ENCODE measurements at places on chromosomes 4 and X. TPM values are rescaled to one million over a fixed set of nuclear protein-coding genes. Genes with fewer than 3 reads are reported as not detected.

GRCh38 chrX:130606425-130606824, 204.6 kb downstream of the RBMX2 start:
- no peaks in the 10 kb centered on the region for H3K36me3 ChIP-seq
- no peak overlapping the region for H3K4me3 ChIP-seq
- H3K27ac ChIP-seq = no peak overlapping the region

DNA sequence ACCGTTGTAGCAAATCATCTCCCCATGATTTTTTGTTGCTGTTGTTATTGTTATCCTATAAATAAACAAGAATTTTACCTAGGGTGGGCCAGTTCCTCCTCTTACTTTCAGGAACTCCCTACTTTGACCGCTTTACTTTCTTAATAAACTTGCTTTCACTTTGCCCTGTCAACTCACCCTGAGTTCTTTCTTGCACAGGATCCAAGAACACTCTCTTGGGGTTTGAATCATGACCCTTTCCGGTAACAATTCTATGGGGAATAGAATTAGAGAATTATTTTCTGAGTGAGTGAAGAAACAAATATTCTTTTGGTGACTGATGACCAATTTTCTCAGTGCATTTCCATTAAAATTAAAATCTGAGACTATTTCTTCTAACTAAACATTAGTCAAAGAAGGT, 584.0 kb upstream of the TENM3 start:
- H3K36me3 ChIP-seq = no peaks in the 10 kb centered on the region
- no peaks in the 10 kb centered on the region for H3K4me1 ChIP-seq
- H3K27ac ChIP-seq = no peak overlapping the region
- DNase-seq = no peak
- no peak overlapping the region for H3K4me3 ChIP-seq

DNA sequence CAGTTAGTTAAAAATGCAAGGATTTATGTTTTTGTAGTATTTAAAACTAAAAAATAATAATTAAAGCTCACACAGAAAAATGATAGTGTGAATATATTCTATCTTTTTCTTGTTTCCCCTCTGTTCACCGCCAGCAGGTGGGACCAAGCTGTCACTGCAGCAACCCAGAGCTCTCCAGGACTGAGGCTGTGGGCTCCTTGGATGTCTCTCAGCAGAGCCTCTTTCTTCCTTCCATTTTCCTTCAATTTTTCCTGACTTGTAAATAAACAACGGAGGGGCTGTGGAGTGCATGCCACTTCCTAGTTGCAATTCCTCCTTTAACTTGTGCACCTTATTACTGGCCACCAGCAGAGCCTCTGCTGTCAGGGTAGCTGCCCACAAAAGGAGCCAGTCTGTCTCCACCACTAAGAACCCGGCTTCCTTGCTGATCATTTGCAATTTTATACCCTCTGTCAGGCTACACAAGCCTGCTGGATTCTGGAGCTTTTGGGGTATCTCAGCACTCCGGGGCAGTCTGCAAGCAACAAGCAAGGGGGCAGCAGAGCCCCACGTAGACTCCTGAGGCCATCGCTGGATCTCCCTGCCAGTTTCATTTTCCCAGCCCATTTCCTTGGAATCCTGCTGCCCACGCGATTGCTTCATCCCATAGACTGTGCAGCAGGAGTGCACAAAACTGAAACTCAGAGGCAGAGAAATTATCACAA, 1467.4 kb downstream of the C4orf33 start:
- DNase-seq = peak; percentile 27
- peaks cover 4% of the 10 kb centered on the region for H3K4me1 ChIP-seq
- H3K27ac ChIP-seq = no peak overlapping the region
- no peaks in the 10 kb centered on the region for H3K36me3 ChIP-seq

DNA sequence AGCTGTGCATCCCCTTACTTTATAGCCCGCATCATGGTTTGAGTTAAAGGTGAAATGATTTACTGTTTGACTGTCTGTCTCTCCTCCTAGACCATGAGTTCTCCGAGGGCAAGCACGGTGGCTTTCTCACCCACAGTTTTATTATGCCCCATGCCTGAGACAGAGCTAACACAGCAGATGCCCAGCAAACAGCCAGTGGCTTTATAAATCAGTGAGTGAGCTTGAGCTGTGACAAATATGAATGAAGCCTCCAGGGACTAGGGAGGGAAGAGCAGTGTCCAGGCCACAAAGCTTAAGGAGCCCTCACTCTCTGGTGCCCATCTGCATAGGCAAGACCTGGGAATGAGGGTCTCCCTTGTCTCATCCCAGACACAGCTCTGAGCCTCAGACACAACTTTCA, 57.9 kb downstream of the FHDC1 start:
- no peaks in the 10 kb centered on the region for H3K27me3 ChIP-seq
- DNase-seq = no peak
- H3K4me3 ChIP-seq = no peak overlapping the region

DNA sequence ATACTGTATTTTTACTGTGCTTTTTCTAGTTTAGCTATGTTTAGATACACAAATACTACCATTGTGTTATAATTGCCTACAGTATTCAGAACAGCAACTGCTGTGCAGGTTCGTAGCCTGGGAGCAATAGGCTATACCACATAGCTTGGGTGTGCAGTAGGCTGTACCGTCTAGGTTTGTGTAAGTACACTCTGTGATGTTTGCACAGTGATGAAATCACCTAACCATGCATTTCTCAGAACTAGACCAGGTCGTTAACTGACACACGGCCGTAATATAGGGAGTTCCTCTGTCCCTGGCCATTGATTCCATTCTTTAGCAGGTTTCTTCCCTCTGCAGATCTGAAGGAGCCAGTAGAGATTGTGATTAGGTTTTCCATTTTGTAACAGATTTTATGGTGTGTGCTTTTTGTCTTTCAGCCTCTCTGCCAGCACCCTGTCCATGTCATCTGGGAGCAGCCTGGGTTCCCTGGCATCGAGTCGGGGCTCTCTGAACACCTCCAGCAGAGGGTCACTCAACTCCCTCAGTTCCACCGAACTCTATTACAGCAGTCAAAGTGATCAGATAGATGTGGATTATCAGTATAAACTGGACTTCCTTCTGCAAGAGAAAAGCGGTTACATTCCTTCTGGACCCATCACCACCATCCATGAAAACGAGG, 59.5 kb downstream of the CLDN22 start:
- peaks cover 4% of the 10 kb centered on the region for H3K4me1 ChIP-seq
- no peak for DNase-seq
- H3K36me3 ChIP-seq = peaks cover 16% of the 10 kb centered on the region
- H3K27ac ChIP-seq = no peak overlapping the region
- no peaks in the 10 kb centered on the region for H3K27me3 ChIP-seq

Gene H2AZ1
- total RNA-seq = 89.6 TPM

All from heart left ventricle (tissue), 16 donors.